NCI-H146 (cell line): ENCODE measurements at places on chromosomes 16 and 17.

DNA sequence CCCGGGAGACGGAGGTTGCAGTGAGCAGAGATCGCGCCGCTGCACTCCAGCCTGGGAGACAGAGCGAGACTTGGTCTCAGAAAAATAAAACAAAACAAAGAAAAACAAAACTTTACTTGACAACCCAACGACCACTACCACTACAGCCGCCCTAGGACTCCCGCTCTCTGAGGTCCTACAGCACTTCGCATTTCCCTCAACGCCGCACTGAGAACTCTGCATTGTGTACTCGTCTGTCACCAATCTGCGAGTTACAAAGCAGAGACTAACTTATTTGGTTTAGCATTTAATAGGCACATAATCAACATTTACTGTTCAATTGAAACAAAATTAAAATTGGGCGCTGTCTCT is 479 bp upstream of the ZNF207 start:
- DNase-seq: peak; percentile 33

DNA sequence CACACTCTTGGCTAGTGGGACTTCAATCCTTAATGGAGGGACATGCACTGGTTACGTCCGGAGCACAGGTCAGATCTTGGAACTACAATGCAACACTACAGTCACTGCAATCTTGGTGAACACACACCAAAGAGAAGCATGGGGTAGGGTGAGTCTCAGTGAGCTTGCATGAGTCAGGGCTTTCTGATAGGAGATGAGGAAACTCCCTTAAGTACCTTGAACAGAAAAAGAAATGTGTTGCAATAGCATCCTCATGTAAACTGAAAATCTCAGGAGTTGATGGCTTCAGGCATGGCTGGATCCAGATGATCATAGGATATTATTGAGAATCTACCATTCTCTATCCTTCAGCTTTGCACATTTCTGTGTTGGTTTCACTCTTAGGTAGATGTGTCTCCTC is 54.1 kb downstream of the CES1 start:
- DNase-seq: no peak

DNA sequence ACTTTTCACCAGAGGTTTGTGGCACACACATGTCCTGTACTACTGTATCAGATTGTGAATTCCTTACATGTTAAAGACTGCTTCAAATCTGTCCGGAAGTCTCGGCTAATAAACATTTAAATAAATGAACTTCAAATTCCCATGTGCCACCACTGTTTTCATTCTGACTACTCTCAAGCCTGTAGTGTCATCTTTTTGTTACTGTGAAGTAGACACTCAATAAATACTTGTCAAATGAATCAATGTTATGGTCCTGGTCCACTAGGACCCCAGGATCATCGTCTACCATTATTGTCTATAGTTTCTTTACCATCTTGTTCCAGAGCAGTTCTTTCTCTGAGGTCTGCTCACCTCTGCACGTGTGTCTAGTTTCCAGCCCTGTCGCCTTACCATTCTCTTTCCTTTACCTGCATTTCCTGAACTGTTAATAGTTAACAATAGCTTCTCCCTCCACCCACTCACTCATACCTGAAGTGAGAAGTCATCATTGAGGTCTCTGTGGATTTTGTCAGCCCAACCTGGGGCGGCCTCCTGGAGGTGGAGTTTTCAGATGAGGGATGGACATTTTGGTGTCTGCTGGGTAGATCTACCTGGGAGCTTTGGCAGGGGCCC is 333.0 kb downstream of the SEC14L1 start:
- DNase-seq: no peak

GRCh38 chr17:46789610-46790009 is 28.9 kb downstream of the WNT3 start:
- no peak for DNase-seq
